8988T (cell line): ENCODE measurements at places on chromosomes 11 and 22.

DNA sequence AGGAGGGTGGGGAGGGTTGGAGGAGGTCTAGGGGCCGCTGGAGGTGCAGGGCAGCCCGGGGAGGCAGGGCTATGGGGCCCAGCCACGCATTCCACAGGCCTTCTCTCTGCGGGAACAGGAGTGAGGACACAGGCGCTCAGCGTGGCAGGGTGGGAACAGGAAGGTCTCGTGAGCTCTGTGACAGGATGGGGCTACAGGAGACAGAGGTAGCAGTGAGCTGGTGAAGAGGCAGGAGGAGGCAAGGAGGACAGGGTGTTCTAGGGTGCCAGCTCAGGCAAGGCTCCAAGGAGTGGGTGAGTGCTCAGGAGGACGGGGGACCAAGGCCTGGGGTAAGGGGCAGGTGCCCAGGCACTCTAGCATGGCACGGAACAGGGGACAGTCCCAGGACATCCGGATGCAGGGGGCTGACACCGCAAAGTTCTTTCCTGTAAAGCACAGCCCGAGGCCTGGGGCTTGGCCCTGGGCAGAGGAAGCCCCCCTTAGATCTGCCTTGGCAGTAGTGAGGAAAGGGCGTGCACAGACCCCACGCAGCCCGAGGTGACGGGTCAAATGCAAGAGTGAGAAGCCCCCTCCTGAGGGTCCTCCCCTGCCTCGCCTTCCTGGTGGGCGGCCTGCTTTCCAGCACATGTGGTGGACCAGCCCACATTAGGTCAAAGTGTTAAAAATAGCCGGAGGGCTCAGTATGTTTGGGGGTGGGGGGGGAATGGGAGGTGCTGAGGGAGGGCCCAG lies 4.7 kb upstream of the NEAT1 start:
- no peak for DNase-seq

DNA sequence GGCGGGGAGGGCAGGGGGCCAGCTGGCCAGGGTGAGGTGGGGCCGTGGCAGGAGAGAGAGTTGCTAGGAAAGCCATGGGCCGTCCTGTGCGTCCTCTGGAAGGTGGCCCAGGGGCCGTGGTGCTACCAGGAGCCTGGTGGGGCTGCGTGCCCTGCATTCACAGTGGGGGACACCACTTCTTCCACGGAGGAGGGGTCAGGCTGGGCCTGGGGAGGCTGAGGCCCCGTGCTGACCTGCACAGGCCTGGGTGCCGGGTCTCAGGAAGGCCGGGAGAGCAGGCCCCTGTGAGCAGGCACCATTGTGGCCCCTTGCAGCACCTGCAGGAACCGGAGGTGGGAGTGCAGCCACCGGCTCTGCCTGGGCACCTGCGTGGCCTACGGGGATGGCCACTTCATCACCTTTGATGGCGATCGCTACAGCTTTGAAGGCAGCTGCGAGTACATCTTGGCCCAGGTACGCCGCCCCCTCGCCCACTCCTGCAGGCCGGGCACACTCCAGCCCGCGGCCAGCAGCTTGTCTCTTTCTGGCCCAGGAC lies 12.0 kb downstream of the MUC5B start:
- DNase-seq = peak; percentile 51

DNA sequence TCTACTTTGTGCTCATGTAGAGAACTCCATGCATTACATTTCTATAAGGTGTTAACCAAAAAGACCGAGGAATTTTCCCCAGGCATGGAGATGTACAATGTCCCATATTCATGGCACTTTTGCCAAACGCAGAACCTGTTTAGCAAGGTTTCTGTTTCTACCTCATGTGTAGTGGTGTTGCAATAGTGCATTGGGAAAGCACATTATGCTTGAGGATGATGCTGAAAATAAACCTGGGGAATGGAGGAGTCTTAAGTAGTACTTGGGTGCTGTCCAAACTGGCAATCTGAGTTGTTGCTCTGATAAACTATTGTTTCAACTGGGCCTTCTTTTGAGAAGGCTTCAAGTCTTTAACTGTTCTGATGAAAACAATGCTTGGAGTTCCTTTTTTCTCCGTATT lies 11.5 kb upstream of the MUC15 start:
- DNase-seq = no peak

DNA sequence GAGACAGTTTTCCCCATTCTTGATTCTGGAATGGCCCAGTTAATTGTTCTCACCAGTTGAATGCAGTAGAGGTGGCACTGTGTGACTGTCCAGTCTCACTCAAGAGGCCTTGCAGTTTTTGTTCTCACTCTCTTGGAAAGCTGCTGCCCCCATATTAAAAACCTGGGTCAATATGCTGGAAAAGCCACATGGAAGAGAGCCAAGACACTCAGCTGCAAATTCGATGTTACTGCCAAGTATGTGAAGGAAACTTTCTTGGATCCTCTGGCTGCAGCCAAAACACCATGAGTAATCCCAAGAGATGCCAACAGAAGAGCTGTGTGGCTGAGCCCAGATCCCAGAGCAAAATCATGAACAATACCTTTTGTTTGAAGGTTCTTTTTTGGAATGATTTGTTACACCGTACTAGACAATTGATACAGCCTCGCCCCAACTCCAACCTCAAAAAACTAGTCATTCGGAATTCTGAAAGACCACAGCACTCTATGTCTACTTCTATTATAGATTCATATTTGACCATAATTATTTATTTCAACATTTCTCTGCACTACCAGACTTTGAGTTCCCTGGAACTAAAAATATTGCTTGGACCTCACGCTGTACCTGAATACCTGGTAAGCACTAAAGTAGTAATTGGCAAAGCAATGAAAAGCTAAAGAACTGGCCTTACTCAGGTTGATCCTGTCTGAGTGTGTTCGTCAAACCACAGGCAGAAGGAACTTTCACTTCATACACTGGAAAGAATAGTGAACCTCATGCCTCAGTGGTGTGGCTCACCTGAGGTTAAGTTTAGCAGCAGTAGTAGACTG lies 378.8 kb downstream of the ETS1 start:
- DNase-seq = no peak
